ENCODE measurements at places on chromosomes 2 and 18.

- no peak overlapping the region for H3K27ac ChIP-seq
- DNase-seq = peak; percentile 27
- H3K36me3 ChIP-seq = no peaks in the 10 kb centered on the region
- no peaks in the 10 kb centered on the region for H3K27me3 ChIP-seq
- no peak overlapping the region for H3K4me3 ChIP-seq
Observed at GRCh38 chr2:197700960-197701359, 4.2 kb upstream of the MARS2 start.

DNA sequence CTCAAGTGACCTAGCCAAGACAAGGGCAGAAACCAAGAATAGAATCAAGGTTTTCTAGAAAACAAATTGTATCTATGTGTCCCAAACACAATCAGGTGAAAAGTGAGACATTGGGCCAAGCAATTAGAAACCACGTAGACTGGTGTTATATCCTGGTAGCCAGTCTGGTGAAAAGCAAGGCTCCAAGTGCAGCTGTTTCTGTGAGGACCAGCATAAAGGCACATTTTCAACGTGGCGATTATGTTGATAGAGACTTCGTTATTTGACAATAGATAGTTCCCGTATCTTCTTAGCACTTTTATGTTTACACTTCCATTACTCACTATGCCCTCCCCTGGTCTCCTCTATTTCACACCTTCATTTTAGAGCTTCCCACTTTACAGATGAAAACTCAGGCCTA lies 103.2 kb upstream of the ZFP36L2 start:
- H3K4me3 ChIP-seq = no peak overlapping the region

DNA sequence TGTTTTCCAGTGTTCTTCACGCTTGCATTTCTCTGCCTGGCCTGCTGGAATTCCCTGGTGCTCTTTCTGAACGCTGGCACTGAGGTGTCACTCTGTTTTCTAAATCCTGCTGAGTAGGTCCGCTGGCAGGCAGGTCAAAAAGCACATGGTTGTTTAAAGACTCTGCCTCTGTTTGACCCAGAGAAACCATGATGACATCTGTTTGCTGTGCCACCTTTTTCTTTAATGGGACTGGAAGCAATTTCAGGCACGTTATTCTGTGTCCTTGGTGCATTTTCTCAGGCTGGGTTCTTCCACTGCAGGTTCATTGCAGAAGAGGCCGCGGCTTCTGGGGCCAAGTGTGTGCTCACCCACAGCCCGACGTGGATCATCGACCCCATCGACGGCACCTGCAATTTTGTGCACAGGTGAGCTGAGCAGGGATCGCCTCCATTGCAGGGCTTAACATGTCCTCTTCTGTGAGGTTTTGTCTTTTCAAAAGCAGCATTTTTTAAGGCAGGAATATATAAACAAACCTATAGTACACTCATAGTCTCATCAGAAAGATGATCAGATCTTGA lies 28.4 kb downstream of the IMPA2 start:
- no peaks in the 10 kb centered on the region for H3K27me3 ChIP-seq
- H3K4me3 ChIP-seq = no peak overlapping the region
- H3K36me3 ChIP-seq = no peaks in the 10 kb centered on the region

GRCh38 chr18:65091744-65092329 lies 659.0 kb upstream of the CDH7 start:
- H3K27me3 ChIP-seq = no peaks in the 10 kb centered on the region
- no peak overlapping the region for H3K27ac ChIP-seq
- H3K36me3 ChIP-seq = no peaks in the 10 kb centered on the region
- no peaks in the 10 kb centered on the region for H3K4me1 ChIP-seq
- DNase-seq = no peak

GRCh38 chr18:12922266-12922665 lies 25.5 kb upstream of the SEH1L start:
- H3K36me3 ChIP-seq = no peaks in the 10 kb centered on the region
- H3K27me3 ChIP-seq = no peaks in the 10 kb centered on the region
- no peak for DNase-seq

DNA sequence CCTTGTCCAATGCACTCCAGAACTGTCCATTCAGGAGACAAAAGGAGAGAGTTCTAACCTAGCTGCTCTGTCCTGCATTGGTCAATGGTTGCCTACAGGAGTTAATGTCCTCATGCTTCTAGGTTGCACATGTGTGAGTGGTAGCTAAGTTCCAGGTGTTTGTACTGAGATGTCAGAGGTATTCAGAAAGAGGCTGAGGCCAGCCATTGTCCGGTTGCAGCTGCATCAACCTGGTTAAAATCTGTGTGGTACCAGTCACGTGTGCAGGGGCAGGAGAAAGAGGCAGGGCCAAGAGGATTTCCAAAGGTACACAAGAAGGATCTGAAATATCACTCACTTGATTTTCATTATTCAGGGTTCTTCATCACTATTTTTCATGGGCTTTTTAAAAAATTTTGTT lies 70.8 kb downstream of the DTNA start:
- DNase-seq = no peak
- no peaks in the 10 kb centered on the region for H3K36me3 ChIP-seq
- no peak overlapping the region for H3K4me3 ChIP-seq
- peaks cover 4% of the 10 kb centered on the region for H3K4me1 ChIP-seq
- no peak overlapping the region for H3K27ac ChIP-seq
- peaks cover 5% of the 10 kb centered on the region for H3K27me3 ChIP-seq

DNA sequence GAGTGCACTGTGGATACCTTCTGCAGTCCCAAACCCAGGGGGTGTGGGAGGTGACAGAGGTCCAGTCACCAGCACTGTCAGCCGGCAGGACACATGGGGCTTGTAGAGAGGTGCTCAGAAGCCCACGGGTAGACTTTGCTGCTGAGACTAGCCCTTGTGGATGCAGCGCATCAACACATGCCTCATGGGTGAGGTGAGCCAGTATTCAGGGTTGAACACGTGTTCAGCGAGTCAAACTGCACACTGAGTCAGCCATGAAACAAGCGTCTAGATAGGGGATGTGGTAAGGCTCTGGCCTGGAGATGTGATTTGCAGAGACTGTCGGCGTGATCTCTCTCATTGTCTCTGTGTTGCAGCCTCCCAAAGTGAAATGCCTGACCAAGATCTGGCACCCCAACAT lies 35.8 kb upstream of the SCLY start:
- peaks cover 11% of the 10 kb centered on the region for H3K4me1 ChIP-seq
- H3K27ac ChIP-seq = peak overlapping the region; percentile 5
- peak; percentile 72 for DNase-seq

- H3K27me3 ChIP-seq = peaks cover 9% of the 10 kb centered on the region
- no peaks in the 10 kb centered on the region for H3K36me3 ChIP-seq
- H3K4me1 ChIP-seq = no peaks in the 10 kb centered on the region
- DNase-seq = peak; percentile 6
Observed at GRCh38 chr2:240919786-240920782, 13.9 kb downstream of the CROCC2 start.

- no peaks in the 10 kb centered on the region for H3K27me3 ChIP-seq
- no peak overlapping the region for H3K27ac ChIP-seq
- peaks cover 12% of the 10 kb centered on the region for H3K36me3 ChIP-seq
- DNase-seq = no peak
Observed at GRCh38 chr2:190451561-190452176, 43.5 kb downstream of the MFSD6 start.

DNA sequence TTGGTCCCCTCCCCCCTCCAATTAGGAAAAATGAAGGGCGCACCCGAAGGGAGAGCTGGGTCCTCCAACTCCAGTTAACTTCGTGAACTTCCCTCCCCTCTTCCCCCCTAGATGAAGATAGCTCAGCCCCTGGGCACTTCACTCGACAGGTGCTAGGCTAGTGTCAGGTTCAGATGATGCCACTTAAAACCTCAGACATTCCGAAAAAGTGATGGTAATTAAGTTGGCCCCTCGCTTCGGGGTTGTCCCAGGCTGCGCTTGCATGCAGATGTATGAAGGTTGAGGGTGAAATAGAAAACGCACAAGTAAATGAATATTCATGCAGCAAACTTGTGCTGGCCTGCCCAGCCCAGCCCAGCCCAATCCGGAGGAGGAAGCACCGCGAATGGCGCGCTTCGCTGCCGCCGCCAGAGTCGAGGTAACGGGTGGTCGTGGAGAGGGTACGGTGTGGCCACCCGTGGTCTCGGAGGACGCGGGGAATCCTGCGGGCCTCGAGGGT lies 3.0 kb upstream of the GBX2 start:
- no peak overlapping the region for H3K27ac ChIP-seq
- H3K4me3 ChIP-seq = no peak overlapping the region
- DNase-seq = no peak
- no peaks in the 10 kb centered on the region for H3K36me3 ChIP-seq
- peaks cover 13% of the 10 kb centered on the region for H3K4me1 ChIP-seq

DNA sequence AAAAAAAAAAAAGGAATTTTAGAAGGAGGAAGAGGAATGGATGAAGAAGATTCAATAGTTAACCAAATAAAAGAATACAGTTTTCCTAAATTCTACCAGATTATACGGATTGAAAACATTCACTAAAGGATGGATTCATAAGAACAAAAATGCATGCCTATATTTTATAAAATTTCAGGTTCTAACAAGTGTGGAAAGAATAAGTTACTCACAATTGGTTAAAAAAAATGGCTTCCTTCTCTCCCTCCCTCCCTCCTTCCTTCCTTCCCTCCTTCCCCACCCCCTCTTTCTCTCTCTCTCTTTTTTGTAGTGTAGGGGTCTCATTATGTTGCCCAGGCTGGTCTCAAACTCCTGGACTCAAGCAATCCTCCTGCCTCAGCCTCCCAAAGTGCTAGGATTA lies 1.6 kb upstream of the TP53I3 start:
- H3K27ac ChIP-seq = no peak overlapping the region
- no peak overlapping the region for H3K4me3 ChIP-seq
- no peaks in the 10 kb centered on the region for H3K27me3 ChIP-seq
- H3K4me1 ChIP-seq = peaks cover 14% of the 10 kb centered on the region
- H3K36me3 ChIP-seq = peaks cover 3% of the 10 kb centered on the region
